Fibroblast of mammary gland (primary cell): ENCODE measurements at places on chromosomes 6 and 20.
A peak's percentile ranks its signal among the peaks of the same experiment; 100 is the strongest.

DNA sequence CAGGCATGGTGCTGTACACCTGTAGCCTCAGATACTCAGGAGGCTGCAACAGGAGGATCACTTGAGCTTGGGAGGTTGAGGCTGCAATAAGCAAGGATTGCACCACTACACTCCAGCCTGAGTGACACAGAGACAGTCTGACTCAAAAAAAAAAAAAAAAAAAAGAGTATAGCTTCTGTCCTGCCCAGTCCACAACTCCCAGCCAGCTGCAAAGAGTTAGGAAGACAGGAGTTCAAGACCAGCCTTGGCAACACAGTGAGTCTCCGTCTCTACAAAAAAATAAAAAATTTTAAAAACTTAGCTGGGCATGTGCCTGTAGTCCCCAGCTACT is 28.3 kb upstream of the TLDC2 start:
- peak; percentile 75 for DNase-seq

DNA sequence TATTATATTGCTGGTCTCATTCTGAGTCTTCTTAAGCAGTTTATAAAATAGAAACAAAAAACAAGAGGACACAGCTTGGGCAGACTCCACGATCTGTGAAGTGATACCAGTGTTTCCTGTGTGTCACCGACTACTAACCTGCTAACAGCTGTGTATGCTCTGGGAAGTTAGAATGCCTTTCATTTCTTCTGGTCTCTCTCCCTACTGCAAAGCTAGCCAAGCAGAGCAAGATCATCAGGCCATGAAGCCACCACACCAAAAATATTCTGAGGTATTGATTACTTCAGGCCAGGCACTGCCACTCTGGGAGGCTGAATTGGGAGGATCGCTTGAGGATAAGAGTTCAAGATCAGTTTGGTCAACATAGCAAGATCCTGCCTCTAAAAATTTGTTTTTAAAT is 46.9 kb upstream of the SMIM29 start:
- DNase-seq: no peak

GRCh38 chr6:37029249-37029971 is 24.0 kb downstream of the FGD2 start:
- DNase-seq: peak; percentile 87

DNA sequence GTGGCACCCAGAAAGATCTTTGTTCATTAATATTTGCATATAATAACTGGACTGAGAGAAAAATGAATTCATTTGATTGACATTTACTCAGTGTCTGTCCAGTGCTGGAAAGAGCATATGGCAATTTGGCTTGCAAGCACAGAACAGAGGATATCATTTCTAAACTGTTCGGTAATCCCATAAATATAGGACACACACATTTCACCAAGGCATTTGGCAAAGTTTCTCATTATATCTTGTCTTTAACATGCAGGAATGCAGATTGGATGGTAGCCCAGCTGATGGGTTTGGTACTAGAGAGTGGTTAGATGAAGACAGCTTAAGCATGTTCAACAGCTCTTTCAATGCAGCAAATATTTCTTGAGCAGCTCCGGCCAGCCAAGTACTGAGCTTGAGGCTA is 259.2 kb downstream of the PRKN start:
- DNase-seq: peak; percentile 24

- DNase-seq: no peak
Observed at GRCh38 chr6:123329337-123329736, 307.4 kb downstream of the TRDN start.

GRCh38 chr6:144062786-144063185 is 32.6 kb downstream of the SF3B5 start:
- DNase-seq: no peak

GRCh38 chr6:56714982-56715456 is 72.3 kb upstream of the DST start:
- peak; percentile 84 for DNase-seq

GRCh38 chr6:17666646-17667045 is 40.1 kb downstream of the NUP153 start:
- no peak for DNase-seq

- no peak for DNase-seq
Observed at GRCh38 chr20:38617011-38617829, 15.6 kb downstream of the ARHGAP40 start.

GRCh38 chr20:35952480-35953386 is 1.6 kb downstream of the SCAND1 start:
- DNase-seq: peak; percentile 34

DNA sequence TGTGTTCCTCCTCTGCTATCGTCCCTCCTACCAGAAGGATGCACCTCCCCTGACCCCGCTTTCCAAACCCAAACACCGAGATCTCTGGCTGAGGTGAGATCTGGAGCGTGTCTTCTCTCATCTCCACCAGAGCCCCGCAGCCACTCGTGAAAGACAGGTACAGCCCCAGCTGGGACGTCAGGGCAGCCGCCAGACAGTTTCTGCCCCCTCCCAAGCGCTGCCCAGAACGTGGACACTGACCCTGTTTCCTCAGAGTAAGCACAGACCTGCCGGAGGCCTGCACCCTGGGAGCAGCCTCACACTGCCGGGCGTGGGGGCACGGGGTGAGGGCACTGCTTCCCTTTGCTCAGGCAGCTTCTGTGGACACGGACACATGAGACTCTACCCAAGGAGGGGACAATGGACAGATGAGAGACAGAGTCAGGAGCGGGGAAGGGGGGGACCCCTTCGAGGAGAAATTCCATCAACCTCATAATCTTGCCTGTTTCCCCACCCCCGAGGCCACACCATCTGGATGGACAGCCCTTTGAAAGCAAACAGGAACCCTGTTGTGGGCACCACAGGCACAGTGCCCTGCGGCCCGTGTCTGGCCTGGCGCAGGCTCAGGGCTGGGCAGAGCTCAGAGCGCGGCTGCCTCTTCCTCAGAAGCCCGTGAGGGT is 210.6 kb downstream of the DLL1 start:
- DNase-seq: no peak

GRCh38 chr6:54874349-54875048 is 27.9 kb downstream of the FAM83B start:
- no peak for DNase-seq

GRCh38 chr20:58044286-58044685 is 184.2 kb downstream of the ANKRD60 start:
- no peak for DNase-seq

DNA sequence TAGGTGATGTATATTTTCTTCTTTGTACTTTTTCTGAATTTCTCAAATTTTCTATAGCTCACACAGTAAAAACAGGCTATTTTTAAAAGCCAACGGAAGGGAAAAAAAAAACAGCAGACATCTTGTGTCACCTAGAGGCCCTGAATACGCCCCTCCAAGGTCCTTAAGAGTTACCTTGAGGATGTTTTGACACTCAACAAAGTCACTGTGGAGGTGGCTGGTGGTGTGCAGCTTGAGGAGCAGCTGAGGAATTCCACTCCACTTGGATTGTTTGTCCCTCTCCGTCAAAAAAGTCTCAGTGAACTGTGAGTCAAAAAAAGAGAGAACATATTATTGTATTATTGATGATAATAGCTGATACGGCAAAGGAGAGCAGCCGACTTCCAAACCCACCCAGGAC is 14.7 kb downstream of the TRPC4AP start:
- DNase-seq: no peak

- peak; percentile 99 for DNase-seq
Observed at GRCh38 chr6:108737594-108738546, 110.4 kb upstream of the ARMC2 start.

GRCh38 chr20:16404640-16405039 is 168.6 kb downstream of the KIF16B start:
- DNase-seq: no peak

GRCh38 chr6:111758608-111759329 is 114.5 kb downstream of the FYN start:
- no peak for DNase-seq

DNA sequence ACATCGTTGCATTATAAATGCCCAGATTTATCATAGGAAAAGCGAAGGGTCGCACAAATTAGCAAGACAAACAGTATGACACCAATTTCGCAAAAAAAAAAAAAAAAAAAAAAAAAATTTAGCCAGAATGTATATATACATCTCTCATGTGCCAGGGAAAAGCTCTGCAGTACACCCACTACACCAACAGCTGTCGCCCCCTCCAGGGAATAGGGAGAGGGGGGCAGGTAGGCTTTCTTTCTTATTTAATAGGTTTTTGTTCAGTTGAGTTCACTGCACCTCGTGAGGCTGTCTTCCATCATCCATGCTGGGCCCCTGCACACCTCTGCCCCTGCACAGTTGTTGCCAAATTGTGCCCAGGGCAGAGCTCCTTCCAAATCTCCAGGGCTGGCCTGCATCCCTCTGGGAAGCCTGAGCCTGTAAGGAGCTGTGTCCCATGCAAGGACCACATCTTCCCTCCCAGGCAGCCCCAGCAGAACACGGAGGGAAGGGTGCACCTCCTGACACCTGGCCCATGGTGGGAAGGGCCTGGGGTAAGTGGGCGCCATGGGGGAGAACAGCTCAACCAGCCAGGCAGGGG is 85.4 kb downstream of the NINL start:
- no peak for DNase-seq

DNA sequence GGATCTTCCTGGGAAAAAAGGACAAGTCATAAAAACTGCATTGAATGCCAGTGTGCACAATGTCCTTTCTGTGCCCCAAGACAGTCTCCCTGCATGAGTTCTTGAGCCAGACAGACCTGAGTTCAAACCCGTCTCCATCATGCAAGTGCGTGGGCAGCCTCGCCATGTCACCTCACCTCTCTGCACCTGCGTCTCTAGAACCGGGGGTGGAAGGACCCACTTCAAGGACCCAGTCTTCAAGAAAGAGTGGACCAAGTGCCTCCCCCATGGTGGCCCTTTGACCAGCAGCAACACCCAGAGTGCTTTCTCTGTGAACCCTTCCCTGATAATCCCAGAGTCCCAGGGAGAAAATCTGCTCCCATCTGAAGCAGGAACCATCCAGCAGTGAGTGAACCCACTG is 23.5 kb upstream of the ANGPT4 start:
- DNase-seq: no peak

GRCh38 chr20:62685781-62686555 is 22.7 kb upstream of the NTSR1 start:
- DNase-seq: no peak

DNA sequence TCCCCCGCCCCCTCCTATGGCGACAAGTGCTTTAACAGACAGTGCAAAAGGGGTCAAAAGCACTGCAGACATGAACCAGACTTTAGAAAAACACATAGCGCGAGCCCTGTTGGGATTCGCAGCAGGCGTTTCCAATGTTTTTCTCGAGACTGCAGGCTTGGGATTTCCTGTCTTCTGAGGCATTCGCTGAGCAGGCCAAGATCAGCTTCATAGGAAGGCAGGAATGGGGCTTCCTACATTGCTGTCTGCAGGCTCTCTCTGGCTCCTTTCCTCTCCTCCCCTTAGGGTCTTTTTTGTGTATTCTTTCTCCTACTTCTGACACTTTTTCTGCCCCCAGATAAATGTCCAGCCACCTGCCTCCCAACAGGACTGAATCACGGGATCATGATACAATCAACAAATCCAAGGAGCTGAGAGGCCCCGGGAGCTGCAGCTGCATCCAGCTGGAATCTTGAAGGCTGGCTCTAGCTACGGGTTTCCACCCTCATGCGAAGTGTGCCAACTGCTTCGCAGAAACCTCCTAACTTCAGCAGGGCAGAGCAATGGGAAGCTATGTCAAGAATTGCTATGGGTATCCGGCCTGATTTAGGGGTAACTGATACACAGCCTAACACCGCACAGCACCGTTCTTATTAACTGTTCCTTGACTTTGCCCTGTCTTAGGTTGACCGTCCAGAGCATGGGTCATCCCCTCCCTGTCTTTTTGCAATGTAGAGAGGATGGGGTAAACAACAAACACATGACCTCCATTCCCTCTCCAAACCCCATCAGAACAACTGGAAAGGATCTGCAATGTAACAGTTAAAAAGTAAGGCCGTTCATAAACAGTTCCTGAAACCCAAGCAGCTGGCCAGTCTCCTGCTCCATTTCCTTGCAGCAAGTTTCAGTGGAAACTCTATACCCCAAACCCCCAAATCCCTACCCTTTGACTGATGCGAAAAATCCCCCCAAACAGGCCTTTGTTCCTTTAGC is 31.5 kb downstream of the SNX5 start:
- peak; percentile 57 for DNase-seq

GRCh38 chr20:47453167-47453782 is 48.4 kb upstream of the NCOA3 start:
- DNase-seq: peak; percentile 96

DNA sequence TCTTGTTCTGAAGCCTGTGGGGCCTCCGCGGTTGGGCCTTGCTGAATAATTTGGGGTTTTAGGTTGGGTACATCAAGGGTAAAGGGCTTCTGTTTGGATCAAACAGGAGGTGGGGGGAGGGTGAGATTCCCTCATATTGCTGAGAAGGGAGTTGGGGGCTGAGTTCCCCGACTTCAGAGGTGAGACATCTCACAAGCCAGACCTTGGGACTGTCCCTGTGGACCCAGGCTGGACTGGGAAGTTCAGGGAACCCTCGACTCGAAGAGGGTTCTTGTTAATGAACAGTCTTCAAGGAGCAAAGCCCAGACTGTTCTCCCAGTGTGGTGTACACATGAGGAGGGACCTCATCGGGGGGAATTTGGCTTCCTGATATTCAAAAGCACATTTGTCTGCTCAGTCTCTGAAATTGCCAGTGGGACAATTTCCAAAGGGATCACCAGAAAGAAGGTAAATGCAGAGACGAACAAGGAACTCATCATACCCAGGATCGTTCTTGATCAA is 118.5 kb downstream of the SYCP2 start:
- DNase-seq: no peak

DNA sequence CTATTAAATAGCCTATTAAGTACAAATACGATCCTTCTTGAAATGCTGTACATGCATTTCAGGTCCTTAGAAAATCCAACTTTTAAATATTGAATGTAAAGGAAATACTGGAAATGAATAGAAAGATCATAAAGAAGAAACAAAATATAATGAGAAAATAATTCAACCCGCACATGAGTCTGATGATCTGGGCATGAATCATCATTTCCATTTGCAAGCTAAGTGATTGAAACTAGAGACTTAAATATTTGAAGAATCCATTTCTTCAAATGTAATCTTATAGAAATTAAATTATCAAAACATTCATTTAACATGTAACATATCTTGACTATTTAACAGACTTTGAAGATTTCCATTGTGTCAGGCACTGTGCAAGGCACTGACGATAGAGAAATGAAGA is 977.0 kb downstream of the TFAP2A start:
- no peak for DNase-seq

- DNase-seq: peak; percentile 65
Observed at GRCh38 chr6:13573669-13574110, 711 bp upstream of the SIRT5 start.
